ENCODE measurements at places on chromosomes 4 and X.
A peak's percentile ranks its signal among the peaks of the same experiment; 100 is the strongest.

GRCh38 chr4:101599620-101600019 is 190.9 kb upstream of the BANK1 start:
- DNase-seq = peak; percentile 32

DNA sequence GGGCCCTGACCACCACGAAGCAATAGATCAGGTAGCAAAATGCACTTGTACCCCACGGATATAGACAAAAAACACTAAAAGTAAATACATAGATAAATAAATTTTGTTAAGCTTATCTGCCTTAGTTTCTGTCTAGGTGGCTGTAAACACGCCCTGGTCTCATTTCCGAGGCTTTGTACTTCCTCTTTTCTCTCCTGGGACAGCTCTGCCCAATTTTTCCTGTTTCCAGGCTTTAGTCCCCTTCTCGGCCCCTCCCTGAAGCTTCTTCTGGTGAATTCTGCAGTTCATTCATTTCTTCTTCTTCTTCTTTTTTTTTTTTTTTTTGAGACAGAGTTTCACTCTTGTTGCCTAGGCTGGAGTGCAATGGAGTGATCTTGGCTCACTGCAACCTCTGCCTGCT is 73.4 kb upstream of the STOX2 start:
- DNase-seq = no peak

DNA sequence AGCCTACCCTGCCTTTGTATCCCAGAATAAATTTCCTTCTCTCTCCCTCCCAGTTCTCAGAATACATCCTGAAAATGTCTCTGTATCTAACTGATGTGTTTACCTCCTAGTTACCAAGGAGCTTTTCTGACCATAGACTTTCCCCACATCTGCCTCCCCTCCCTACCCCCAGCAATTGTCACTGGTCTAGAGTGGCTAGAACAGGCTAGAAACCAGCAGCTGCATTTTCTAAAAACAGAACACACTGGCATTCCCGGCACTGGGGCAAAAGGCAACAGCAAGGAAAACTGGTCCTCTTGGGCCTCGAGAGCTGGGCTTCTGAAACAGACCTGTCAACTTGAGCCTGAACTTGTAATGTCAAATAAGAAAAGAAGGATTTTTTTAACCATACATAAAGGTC is 16.4 kb downstream of the TASL start:
- DNase-seq = no peak

DNA sequence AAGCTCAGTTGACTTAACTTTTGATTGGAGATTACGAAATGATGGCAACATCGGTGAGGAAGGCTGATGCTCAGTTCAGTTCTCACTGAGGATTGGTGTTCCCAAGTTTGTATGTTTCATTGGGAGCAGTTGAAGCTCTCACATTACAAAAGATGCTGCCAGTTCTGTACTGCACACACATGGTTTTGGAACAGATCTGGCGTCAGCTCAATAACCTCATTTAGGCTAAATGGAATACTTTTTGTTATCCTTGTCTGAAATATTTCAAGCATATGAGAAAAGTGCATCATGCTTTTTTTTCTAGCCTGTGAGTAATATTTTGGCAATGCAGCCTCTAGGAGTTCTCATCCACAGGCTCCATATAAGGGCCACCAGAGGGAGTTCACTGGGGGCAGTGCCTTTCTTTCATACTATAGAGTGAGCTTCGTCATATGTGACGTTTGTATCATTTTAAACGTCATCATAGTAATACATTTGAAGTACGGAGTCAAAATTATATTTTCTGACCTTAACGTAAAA is 4.1 kb downstream of the ENPEP start:
- peak; percentile 85 for DNase-seq

GRCh38 chr4:74953647-74954046 is 20.7 kb downstream of the PARM1 start:
- no peak for DNase-seq

DNA sequence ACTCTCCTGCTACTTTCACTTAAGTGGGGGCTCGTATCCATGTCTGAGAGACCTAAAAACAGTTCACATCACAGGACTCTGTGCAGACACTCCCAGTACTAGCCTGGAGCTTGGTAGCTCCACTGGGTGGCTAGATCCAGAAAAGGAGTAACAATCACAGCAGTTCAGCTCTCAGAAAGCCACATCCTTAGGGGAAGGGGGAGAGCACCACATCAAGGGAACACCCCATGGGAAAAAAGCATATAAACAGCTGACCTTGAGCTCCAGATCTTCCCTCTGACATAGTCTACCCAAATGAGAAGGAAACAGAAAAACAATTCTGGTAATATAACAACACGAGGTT is 175.8 kb downstream of the FAM13A start:
- no peak for DNase-seq

DNA sequence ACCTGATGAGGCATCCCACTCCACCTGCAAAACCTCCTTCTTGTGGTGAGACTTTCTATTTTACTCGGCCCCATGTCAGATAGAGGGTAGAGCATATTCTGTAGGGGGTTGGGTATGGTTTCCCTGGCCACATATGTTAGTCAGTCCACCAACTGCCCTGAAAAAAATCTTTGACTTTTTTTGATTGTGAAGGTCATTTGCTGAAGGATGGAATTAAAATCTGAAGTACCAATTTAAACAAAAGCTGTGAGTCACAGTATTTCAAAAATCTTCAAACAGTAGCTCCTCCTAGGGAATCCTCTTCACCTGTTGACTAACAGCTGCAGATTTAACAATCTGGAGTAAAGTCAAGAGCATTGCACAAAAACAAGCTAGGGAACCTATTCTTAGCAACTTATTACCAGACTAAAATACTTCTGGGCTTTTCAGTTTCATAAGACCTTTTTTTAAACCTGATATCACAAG is 8.0 kb upstream of the CCDC110 start:
- no peak for DNase-seq

- no peak for DNase-seq
These were observed 380.7 kb downstream of the ADGRL3 start for GRCh38 chr4:61580721-61581377.

DNA sequence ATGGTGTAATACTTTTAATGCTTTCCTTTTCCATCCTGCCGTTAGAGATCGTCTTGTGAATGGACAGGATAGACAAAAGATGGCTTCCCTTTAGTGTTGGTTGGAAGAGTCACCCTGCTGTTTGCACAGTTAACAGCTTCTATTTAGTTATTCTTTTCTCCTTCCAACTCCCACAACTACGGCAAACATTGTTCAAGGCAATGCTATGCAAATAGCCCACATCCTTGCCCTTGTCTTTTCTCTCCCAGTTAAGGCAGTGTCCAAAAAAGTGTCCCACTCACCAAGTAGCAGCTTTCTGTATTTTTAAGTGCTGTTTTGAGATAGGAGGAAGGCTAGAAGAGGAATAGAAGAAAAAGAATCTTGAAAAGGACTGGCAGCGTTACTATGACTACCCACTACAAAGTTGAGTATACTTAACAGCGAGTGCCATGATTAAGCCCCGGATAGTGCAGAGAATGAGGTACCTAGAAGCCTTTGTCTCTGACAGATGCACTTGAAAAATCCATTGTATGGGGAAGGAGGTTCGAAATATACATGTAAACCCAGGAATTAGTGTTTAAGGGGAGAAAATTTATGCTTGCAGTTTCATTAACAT is 12.1 kb upstream of the RUFY3 start:
- no peak for DNase-seq

- DNase-seq = no peak
These were observed 190.3 kb upstream of the TAPT1 start for GRCh38 chr4:16416601-16417000.

GRCh38 chr4:53195815-53196661 is 169.8 kb downstream of the SCFD2 start:
- DNase-seq = no peak

- no peak for DNase-seq
These were observed 111.2 kb downstream of the TTC29 start for GRCh38 chr4:146834263-146835034.

DNA sequence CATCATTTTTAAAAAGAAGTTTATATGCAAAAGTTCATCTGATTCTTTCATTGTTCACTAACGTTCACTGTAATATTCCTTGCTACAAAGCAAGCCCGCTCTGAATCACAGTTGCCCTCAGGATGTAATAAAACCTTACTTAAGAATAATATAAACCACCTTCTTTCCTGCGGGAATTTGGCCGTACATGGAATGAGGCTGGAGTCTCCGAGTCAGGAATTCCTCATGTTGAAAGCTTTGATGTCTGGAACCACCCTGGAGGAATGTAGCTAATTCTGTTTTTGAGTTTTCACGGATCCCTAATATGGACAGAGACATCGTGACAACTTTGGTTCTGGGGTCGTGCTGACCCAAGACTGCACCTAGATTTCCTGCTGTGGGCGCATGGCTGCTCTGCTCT is 58.5 kb downstream of the CRLF2 start:
- no peak for DNase-seq

DNA sequence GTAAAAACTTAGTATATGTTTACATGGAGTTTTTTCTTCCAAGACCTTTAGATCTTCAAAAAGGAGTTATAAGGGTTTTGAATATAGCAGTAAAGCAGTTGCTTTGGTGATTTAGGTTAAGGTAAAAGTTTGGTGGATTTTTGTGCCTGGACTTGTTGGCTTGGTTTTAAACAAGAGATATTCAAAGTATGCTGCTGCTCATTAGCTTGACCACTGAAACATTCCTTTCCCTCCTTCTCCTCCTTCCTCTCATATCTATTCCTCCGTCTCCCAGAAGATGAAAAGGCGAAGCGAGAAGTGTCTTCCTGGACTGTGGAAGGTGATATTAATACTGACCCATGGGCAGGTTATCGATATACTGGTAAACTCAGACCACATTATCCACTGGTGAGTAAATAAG is 38.4 kb downstream of the METAP1 start:
- peak; percentile 18 for DNase-seq

- no peak for DNase-seq
These were observed 341.1 kb downstream of the GBA3 start for GRCh38 chr4:23033796-23034195.

DNA sequence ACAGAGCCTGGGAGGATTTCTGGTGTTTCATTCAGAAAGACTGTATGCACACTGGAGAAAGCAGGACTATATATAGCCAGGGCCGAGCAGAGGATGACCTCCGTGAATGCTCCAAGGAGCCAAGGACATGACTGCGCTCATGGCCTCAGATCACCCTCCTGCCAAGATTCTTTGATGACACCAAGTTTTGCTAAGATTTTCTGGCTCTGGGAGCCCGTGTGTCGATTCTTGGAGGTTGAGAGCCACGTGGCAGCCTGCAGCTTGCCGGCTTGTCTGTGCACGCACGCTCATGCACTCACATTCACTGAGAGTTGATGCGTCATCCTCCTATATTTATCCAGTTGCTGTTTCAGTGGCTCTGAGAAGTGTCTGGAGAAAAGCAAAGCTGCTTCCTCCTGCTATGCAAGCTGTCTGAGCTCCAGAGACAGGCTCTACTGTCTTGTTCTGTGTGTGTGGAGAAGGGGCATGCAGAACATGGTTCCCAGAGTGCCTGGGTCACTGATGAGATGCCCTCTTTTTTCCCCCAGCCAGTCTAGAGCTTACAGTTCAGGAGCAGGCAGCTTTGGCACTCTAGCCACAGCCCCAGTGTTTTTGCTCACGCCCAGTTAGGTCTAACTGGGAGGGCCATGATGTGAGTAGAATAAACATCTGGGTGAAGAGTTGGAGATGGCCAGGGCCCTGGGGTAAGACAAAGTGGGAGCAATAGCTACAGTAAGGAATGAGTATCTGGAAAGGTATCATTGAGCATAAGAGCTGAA is 64.9 kb upstream of the SCOC start:
- peak; percentile 72 for DNase-seq

- no peak for DNase-seq
These were observed 28.7 kb downstream of the TMPRSS11A start for GRCh38 chr4:67934628-67935027.

- DNase-seq = no peak
These were observed 115.8 kb upstream of the DDIT4L start for GRCh38 chr4:100306018-100306417.

DNA sequence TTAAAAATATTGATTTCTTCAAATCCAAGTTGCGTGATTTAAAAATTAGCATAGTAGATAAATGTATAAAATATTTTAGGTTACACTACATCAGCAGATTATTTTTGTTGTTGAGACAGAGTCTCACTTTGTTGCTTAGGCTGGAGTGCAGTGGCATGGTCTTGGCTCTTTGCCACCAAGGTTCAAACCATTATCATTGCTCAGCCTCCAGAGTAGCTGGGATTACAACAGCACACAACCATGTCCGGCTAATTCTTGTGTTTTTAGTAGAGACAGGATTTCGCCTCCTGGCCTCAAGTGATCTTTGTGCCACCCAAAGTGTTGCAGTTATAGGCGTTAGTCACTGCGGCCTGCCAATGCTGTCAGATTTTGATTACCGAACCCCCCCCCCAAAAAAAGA is 1390.5 kb upstream of the TENM3 start:
- no peak for DNase-seq

GRCh38 chrX:13284570-13284969 is 35.3 kb downstream of the ATXN3L start:
- no peak for DNase-seq
